ENCODE measurements at places on chromosomes 5 and 9.

- DNase-seq, result no peak
These were observed 30.0 kb upstream of the ZNF366 start for GRCh38 chr5:72537166-72537565.

GRCh38 chr9:133111808-133112662 is 9.0 kb downstream of the RALGDS start:
- no peak for DNase-seq

- no peak for DNase-seq
These were observed 95.1 kb downstream of the SH3TC2 start for GRCh38 chr5:148967783-148968182.

DNA sequence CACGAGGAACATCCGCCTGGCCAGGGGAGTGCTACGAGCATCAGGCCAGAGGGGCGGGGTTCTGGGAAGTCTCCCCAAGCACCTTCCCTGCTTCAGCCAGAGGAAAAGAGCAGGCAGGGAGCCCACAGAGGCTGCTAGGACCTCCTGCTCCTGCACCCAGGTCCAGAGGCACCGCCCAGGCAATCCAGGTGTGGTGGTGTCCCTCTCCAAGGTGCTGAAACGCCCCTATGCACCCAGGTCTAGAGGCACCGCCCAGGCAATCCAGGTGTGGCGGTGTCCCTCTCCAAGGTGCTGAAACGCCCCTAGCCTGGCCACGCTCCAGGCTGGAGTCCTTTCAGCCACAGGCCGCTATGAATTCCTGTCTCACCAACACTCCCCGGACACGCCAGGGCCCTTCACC is 10.7 kb upstream of the UBAC1 start:
- peak; percentile 44 for DNase-seq

GRCh38 chr5:160542840-160543239 is 121.2 kb downstream of the PTTG1 start:
- DNase-seq, result no peak

DNA sequence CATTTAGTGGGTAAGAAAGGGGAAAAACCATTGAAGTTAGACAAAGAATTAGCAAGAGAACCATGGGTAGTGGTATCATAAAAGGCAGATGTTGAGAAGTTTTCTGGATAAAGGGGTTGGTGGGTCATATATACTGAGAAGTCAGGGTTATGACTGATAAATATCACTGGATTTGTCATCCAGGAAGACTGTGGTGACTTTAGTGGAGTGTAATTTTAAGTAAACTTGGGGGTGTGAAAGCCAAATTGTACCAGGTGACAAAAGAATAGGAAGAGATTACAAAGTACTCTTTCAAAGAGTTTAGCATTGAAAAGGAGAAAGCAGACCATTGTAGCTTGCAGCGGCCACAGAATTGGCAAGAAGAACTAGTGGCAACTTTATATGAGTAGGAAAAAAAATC is 315.2 kb upstream of the DMAC1 start:
- DNase-seq, result no peak

DNA sequence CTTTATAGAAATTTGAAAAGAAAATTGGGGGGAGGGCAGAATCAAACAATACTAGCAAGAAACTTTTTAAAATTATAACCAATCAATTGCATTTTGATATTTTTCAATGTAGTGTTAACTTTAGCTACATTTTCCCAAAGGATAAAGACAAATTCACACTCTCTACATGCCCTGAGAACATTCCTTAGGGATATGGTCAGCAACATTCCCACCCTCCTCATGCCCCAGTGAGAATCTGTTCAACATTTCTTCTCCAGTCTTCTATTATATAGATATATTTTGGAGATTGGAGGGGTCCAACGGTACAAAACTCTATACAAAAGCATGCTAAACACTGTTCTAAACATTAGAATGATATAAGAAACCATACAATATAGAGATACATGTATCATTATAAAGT is 11.6 kb upstream of the PRR16 start:
- no peak for DNase-seq

DNA sequence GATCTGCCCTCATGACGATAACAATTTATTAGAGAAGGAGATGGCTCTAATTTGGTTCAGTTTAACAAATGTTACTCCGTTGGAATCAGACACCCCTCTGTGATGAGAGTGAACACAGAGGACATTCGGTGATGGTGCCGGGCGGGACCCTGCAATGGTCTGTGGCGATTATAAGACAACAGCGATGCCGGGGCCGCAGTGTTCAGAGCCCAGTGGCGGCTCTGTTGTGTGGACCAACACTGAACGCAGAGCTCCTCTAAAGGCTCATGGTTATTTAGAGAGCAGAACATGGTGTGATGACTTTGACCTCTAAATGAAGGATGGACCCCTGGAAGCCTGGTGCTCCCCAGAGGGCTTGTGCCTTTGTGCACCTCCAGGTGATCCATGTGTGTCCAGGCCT is 21.2 kb downstream of the UBE2QL1 start:
- DNase-seq, result no peak

DNA sequence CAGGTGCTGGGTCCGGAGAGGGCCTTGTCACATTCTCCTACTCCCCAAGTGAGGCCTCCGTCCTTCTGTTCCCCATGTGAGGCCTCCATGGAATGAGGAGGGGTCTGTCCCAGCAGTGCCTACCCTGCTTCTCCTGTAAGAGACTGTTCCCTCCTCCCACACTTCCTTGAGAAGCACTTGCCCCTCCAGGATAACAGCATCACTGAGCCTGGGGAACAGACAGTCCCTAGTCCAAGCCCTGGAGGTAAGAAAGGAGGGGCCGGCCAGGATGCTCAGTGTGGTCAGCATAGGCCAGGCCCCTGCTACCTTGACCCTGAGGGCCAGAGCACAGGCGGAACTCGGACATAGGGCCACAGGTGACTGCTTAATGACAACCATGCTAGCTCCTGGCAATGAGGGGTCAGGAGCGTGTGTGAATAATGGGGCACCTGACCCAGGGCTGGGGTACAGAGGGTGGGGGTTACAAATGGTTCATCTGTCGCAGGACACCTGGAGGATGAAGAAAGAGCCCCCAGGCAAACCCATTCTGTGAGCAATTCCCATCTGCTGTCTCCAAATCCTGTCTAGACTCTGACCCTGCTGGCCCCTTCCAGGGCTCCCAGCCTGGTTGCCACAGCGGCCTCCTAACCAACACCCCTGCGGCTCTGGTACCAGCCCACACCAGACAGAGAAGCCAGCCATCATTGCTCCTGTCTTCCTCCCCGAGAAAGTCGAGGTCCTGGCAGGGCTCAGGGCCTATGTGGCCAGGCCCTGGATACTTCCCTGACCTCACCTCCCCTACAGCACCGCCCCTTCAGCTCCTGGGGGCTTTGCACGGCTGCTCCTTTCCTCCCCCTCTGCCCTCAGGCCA is 20.3 kb downstream of the RALGDS start:
- no peak for DNase-seq

DNA sequence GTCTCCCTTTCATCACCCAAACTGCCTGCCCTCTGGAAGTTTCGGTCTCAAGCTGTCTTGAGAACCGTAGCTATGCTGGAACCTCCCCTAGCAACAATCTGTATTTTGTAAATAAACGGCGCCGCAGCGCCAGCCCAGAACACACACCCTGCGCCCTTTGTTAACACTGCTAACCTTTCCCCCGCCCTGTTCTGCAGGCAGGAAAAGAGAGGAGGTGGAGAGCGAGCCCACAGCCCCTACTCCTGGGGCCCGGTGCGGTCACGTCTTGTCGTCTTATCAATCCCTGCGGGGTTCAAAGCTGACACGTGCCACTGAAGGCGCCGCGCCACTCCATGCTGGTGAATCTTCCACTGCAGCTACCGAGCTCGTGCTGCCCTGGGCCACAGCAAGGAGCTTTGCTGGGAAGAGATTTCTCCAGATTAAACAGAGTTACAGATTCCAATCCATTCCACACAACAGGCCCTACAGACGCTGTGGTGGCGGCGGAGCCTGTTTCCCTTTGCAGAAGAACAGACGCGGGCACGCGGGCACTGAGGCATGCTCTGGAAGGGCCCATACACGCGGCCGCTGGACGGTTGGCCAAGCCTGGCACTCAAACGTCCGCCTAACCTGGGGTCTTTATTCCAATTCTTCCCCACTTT is 25.3 kb downstream of the ZDHHC11B start:
- DNase-seq, result peak; percentile 50

DNA sequence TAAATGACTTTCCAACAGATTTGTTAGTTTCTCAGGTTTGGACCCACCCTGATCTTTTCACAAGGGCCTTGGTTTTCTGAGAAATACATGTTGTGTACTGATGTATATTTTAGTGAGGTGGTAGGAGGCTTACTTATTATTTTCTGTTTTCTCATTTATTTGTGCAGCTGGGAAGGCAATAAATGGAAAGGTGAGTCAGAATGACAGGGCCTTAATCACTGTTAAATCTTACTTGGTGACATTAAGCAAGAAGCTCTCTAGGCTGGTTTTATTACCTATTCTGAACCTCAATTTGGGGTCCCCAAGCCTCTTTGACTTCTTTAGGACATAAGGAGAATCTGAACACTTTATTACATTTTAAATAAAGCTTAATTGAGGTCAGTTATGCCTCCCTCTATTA is 214.0 kb upstream of the DAB2 start:
- no peak for DNase-seq

GRCh38 chr9:37486616-37487548 is 1.1 kb downstream of the POLR1E start:
- no peak for DNase-seq

- no peak for DNase-seq
These were observed 75.3 kb upstream of the TBCA start for GRCh38 chr5:77851176-77852067.

DNA sequence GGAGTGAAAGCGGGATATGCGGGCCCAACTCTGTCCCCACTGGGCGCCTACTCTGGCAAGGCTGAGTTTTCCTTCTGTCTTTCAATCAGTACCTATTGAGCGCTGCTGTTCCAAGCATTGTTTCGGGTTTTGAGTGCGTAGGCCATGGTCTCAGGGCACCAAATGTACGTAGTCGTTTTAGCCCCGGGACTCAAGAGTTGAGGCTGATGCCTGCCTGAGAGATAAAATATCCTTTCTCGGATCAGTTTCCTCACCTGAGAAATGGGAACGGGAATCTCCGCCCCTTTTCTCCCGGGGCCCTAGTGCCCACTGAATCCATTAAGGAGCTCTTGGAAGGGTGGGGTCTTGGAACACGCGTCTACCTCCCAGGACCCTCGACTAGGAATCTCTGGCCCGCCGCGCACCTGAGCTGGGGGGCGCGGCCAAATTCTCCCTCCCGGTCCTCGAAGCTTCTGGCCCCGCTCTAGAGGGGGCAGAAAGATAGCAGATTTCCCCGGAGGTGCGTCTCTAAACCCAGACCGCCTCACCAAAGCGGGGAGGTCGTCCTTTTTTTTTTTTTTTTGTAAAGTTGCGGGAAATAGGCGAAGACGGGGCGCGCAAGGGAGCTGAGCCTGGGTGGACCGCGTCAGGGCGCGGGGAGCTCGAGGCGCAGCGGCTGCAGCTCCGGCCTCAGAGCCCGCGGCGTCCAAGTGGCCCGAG is 494 bp upstream of the CXXC5 start:
- DNase-seq, result no peak

GRCh38 chr5:57232293-57233033 is 58.6 kb downstream of the GPBP1 start:
- no peak for DNase-seq

DNA sequence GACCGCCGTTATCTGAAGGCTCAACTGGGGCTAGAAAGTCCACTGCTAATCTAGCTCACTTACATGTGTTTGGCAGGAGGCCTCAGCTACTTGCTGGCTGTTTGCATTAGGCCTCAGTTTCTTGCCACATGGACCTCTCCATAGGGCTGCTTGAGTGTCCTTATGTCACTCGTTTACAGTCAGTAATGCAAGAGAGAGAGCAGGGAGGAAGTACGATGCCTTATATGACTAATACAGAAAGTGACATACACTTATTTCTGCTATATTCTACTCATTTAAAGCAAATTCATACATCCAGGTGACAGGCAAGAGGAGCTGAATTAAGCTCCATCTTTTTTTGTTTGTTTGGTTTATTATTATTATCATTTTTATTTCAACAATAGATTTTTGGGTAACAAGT is 179.6 kb downstream of the LURAP1L start:
- no peak for DNase-seq

GRCh38 chr5:55856516-55857246 is 5.5 kb downstream of the IL31RA start:
- no peak for DNase-seq

DNA sequence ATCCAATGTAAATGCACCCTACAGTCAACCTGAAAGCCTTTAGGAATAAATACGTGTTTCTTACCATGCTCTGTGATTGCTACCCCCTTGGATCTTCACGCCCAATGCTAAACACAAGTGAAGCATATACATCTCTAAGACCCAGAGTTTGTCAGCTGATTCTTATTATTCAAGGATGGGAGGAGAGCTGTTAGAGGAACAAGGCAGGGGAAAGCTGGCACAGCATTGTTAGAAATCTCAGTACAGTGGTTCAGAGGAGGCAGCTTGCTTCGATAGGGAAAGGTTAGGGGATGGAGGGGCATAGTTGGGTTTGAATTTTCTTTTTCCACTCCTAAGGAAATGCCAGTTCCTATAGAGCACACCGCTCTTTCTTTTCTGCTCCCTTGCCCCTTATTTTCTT is 16.7 kb upstream of the TAF11L2 start:
- no peak for DNase-seq

DNA sequence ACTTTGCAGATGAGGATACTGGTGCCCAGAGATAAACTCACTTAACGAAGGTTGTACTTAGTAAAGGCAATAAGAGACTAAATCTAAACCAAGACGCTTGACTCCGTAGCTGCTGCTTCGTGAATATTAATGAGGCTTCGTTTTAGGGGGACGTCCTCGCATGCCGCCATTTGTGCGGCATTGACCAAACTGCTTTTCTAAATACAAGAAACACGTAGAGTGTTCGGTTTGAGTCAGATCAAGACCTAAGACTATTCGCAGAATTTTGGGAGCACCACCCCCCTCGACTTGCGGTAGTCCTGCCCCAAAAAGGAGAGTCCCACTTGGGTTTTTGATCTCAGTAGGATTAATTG is 1.1 kb downstream of the NPM1 start:
- no peak for DNase-seq

DNA sequence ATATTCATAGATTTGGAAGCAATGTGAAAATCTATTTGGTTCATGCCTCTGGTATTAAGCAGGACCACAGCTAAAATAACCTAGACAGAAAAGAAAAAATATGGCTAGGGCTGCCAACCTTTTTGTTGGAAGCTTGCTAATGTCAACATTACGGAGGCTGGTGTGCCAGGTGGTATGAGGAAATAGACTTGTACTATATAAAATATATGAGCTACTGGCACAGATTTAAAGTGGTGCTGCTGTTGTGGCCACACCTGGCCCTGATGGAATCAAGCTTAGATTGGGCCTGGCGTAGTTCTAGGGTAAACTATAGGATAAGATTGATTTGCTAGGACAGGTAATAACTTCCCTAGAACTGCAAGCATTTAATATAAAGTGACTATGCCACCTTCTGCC is 10.6 kb upstream of the PARP8 start:
- no peak for DNase-seq

GRCh38 chr5:68423154-68423811 is 207.7 kb downstream of the PIK3R1 start:
- DNase-seq, result no peak

DNA sequence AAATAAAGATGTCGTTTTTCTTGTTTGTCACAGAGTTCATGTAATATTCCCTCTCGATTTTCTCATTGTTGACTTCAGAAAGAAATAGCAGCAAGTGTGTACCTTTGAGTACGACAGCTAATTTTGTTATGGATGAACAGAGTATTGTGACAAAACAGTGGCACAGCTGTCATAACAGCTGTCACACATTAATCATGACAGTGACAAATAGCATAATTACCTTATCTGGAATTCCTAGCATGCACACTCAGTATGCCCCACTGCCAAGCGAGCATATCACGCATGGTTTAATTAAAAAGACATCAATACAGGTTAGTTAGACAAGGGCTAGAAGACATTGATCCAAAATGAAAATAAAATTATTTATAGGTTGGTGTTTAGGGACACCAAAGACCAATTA is 375.1 kb downstream of the SPATA31D1 start:
- no peak for DNase-seq
